ENCODE measurements at places on chromosomes 7 and 10.

DNA sequence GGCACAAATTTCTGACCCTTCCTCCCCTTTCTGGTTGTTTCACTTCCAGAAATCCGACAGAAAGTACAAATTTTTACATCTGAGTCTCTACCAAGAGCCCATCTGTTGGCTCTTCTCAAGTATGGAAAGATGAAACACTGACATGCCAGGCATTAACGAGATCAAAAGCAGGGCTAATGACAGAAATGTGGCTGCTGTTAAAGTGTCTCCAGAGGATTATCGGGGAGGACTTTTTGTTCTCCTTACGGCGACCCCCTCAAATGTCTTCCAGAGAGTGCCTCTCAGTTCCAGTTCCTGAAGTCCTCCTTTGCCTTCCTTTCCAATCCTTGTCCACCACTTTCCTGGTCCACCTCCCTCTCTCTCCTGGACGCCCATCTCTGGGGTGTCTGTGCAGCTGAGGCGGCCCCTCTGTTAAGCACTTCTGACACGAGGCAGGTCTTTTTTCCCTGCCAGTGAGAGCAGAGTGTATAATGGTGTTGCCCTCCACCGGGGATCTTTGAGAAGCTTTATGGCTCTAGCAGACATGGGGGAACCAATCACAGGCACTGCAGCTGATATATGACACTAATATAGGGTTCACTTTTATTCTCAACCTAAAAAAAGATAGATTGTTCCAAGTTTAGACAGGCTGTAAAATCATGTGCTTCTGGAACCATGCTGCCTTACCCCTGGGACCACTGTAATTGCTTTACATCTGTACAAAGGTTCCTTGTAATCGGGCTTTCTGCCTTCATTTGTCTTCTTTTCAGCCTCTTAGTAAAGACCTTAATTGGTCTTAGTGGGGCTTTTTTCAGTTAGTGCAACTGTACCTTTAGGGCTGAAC is 757.1 kb downstream of the AUTS2 start:
- DNase-seq: peak; percentile 13

- no peak for DNase-seq
These were observed 115.4 kb downstream of the ARID5B start for GRCh38 chr10:62016623-62017490.

DNA sequence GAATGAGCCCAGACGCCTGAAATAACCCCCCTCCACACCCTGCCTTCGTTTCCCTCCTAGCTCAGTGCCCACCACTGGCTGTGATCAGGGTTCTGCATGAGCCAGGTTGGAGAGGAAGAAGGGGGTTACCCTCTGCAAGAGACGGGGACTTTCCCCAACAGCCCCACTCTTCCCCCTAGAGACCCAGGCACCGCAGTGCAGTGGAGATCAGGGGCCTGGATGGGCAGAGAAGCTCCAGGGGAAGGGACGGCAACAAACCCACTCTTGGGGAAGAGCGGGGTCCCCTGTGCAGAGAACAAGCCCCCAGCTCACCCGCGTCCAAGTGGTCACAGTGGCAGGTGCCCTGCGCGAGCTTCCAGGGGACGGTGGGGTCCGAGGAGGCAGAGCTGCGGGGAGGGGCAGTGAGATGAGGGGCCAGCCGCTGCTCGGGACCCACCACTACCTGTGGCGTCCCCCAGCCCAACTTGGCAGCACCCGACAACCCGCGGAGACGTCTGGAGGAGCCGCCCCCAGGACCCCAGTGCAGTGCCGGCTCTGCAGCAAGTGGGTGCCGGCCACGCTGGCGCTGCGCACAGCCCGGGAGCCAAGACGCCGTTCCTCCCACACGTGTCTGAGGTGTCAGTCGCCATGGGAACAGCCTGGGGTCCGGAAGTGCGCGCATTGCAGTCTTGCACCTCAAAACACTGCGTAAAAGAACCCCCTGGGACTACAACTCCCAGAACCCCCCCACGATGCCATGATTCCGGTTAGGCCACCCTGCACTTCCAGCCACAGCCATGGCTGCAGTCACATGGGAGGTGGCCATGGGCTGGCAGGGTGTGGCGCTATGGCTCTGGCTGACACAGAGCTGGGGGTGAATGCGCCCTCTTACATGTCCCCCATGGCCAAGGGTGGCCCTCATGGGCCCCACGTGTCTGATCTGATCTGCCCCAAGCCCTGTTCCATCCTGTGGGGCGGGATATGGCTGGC is 45.8 kb upstream of the WIPI2 start:
- peak; percentile 15 for DNase-seq

DNA sequence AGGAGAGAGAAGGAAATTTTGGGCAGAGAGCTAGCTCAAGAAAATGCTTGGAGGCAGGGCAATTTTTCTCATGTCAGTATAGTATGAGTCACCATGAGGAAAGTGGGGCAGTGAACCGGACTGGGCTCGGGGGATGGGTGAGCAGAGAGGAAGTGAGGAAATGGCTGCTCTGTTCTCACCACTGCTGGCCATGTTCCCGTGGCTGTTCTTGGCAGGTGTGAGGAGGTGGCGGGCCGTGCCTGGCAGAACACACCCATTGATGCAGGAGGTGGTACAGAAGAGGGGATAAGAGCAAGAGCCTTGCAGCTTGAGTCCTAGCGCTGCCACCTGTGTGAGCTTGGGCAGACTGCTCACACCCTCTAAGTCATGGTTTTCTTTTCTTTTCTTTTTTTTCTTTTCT is 304.4 kb upstream of the LYZL1 start:
- DNase-seq: peak; percentile 60

GRCh38 chr7:93414574-93414973 is 159.9 kb downstream of the CALCR start:
- no peak for DNase-seq

- DNase-seq: no peak
These were observed 53.4 kb downstream of the TMEM209 start for GRCh38 chr7:130151591-130152492.

- DNase-seq: no peak
These were observed 14.6 kb upstream of the PRTFDC1 start for GRCh38 chr10:24966962-24967481.

All from BE2C (cell line).